SHP77 (cell line): ENCODE measurements at places on chromosomes 3 and 15.
A peak's percentile ranks its signal among the peaks of the same experiment; 100 is the strongest.

GRCh38 chr15:38696109-38696727, 131.6 kb upstream of the RASGRP1 start:
- no peak for DNase-seq

DNA sequence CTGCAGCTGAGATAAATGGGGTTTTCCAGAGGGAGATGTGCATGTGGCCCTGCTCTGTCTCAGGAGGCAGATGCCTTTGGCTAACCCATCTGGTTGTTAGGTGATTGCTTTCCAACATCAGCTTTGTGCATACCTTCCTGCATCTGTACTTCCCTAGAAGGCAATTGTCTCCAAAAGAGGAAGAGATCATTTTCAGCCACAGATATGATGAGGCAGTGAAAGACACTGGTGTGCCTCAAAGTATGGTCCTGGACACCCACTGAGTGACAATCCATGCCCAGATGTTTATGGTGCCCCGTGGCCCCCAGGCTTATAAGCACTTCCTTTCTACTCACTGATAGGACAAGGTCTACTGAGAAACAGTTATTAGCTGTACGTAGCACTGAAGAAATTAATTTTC, 117.5 kb upstream of the NR2F2 start:
- no peak for DNase-seq

- DNase-seq, result no peak
Measured at GRCh38 chr3:17686613-17687012, 55.8 kb downstream of the TBC1D5 start.

- DNase-seq, result no peak
Measured at GRCh38 chr15:72521682-72522081, 47.6 kb downstream of the ARIH1 start.

DNA sequence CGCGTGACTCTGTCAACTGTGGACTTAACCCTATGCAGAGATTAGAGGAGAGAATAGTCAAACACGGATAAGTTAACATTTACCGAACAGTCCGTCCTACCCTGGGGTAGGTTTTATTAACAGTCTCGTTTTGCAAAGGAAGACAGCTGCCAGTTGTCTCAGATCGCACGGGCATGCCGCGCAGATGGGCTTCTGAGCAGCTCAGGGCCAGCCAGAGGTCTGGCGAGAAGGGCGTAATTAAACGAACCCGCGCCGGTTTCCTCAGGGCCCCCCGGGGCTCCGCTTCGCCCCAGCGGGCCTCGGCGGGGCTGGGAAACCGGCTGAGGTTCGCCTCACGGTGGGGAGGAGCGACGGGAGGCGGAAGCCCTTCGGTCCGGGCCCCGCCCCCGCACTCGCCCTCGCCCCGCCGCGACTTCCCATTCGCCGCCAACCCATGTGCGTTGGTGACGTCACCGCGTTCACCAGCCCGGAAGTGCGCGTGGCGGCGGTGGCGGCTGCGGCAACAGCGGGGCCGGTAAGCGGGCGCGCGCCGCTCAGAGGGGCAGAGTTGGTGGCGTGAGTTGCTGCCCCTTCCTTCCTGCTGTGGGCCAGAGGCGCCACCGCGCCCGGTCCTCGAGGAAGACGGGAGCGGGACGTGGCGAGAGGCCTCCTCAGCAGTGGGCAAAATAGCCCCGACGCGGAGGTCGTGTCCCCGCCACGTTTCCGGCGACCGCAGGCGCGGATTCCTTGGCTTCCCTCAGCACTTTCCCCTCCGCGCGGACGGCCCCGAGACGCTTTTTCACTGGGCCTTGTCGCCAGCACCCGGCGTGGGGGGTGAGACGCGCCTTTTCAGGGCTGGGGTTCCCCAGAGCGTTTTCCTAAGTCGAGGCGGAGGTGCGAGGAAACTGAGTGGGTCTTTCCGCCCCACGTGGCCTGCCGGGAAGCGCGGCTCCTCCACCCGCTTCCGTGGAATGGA, at the start of gene TRNT1:
Gene TRNT1 (plus strand): TSS at position 464 of the 955 bp plus-strand sequence. CDS start 2,101 bp downstream, outside the sequence.
- peak; percentile 81 for DNase-seq

GRCh38 chr3:52438579-52439425, 6.1 kb downstream of the SEMA3G start:
- no peak for DNase-seq
